ENCODE measurements at places on chromosomes 3 and 15.

- no peak for DNase-seq
These were observed 65.8 kb downstream of the AAGAB start for GRCh38 chr15:67188551-67189218.

GRCh38 chr3:50445919-50446318 lies 57.5 kb downstream of the CACNA2D2 start:
- no peak for DNase-seq

DNA sequence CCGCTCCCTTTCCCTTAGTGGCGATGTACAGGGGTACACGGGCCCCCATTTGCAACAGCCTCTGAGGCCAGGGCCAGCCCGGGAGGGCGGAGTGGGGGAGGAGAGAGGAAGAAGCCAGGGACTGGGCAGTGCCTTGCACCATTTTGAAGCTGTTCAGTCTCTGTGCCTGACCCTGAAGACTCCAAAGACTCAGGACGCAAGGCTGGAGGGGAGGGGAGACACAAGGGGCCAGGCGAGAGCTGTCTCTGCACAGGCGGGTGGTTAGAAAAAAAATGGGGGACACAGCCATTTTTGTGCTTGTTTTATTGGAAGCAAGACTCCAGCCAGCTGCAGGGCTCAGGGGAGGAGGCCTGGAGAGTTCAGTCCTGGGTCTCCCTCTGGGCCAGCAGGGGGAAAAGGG lies 1.6 kb downstream of the RPP25 start:
- DNase-seq = no peak

DNA sequence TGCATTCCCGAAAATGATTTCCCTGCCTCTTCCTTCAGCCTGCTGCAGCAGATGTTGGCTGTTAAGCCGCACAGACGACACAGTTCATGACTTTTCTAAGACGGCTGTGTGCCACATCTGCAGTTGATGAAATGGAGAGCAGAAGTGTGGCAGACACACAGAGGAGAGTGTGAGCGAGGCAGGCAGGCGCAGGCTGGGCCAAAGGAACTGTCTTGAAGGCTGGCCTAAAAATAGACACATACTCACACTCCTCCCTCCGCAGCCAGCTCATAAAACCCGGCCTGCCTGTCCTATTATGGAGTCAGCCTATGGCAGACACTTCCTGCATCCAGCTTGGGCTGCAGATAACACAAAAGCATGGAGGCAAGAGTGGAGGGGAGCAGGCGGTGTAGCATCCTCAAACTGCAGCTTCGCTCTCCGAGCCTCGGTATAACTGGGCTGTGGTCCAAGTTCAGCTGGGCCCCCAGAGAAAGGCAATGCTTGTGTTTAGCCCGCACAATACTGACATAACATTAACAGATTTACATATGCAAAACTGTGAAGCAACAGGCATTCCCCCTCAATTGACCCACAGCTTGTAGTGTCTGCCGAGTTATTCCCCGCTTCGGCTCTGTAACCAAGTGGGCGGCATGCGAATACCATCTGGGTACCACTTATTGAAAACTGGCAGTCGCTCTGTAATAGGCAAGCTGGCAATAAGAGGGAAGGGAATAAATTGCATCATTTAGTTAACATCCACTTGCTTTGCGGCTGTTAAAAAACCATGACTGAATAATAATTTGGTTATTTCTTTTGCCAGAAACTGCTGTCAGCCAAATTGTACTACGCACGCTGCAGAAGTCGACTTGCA lies 40.8 kb downstream of the FOXP1 start:
- peak; percentile 81 for DNase-seq

DNA sequence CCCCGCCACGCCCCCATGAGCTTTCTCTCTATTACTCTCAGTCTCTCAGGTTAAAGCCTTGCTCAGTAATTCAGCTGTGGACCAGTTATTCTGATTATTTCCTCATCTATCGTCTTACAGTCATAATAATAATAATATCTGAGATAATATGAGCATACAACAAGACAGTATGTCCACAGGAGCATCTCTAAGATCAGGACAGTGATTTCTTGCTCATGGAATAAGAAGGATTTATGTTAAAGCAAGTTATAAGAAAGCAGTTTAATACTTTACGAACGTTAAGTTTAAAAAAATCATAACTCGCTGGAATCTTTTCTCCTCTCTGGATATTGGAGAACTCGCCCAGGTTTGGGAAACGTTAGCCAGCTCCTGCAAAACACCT lies 643 bp upstream of the LMCD1 start:
- no peak for DNase-seq

DNA sequence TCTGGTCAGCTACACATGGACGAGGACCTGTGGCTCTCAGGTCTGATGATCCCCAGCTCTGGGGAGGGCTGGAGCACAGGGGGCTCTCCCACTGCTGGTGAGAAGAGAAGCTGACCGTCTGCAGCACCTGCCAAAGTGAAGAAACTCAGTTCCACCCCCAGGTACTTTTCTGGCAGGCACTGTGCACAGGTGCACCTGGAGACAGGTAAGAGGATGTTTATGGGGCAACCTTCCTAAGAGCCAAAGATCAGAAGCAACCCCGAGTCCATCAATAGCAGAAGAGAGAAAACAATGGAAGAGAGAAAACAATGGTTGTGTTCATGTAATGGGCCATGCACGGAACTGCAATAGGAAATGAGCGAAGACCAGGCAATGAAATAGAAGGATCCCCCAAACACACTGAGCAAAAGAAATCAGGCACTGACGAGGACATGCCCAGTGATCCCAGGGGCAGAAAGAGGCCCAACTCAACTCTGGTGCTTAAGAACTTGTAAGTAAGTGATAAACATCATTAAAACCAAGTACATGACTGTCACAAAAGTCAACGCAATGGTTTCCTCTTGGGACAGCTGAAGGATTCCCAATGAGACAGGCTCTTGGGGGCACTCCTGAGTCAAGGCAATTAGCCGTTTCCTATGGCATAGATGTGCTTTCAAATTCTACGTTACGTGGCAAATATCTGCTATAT lies 95.0 kb upstream of the ALDH1A3 start:
- DNase-seq = no peak

DNA sequence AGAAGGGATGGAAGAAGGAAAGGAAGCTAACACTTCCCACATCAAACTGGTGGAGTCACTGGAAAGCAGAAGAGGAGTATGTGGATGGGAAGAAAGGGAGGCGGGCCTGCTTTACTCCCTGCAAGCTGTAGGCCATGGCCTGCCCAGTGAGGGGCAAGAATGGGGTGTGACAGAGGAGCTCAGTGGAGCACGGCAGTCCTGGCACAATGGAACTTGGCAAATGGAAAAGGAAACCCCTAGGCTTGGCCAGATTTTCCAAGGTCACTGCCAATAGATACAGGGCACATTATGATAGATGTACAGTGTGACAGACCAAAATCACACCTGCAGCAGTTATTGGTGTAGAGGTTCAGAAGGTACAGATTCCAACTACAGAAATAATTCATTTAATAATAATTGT lies 111.6 kb downstream of the ALDH1A2 start:
- no peak for DNase-seq

DNA sequence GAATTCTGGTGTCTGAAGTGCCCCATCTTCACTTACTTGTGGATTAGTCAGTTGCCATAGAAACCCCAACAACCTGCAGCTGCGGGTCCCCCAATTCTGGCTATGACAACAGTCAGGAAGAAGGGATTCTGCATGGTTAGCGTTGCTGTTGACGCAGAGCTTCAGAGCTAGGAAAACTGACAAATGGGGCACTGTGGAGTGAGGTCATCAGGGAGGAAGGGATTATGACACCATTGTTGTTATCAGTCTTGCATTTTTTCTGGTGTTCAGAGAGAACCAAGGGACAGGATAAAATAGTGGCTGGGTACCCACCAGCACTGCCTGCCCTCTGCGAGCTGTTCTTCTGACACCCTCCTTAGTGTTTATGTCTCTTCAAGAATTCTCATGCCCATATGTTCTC lies 367.7 kb upstream of the ARRDC4 start:
- DNase-seq = no peak

- no peak for DNase-seq
These were observed 63.0 kb upstream of the MB21D2 start for GRCh38 chr3:192980632-192981031.
